NCI-H1092 (cell line): ENCODE measurements at places on chromosomes 5 and 9.

DNA sequence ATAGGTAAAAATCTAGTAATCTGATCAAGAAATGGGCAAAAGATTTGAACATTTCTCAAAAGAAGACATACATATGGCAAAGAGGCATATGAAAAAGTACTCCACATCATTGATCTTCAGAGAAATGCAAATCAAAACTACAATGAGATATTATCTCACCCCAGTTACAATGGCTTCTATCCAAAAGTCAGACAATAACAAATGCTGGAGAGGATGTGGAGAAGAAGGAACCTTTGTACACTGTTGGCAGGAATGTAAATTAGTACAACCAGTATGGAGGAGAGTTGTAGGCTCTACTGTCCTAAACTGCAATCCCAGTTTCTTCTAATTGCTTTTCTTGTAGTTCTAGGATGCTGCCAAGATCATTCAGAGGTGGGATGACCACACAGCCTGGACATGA is 193.5 kb upstream of the RFX3 start:
- no peak for DNase-seq

DNA sequence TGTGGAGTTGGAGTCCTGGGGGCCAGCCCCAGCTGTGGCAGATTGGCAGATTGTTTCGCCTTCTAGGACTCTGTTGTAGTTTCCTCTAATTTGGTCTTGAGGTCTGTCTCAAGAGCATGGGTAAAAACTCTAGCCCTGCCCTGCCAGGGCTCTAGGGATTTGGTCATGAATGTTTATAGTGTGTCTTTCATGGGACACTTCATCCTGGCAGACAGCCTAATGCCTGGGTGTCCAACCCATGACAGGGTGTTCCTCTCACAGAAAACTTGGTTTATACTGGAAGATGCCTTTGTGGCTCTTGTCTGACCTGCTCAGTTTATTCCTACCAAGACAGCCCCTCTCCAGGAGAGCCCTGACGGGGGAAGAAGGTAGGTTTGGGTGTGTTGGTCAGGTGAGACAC is 45.5 kb downstream of the GALNT12 start:
- DNase-seq, result no peak

DNA sequence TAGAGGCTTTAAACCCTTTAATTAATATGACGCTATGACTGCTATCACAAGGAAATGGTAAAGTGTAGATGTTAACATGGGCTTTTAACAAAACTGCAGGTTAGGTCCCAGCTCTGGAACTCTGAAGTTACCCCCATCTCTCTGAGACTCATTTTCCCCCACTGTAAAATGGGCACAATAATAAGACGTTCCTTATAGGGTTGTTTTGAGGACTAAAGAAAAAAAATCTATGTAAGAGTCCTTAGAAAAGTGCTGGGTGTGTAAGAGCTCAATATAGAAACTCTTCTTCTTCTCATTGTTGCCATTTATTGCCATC is 45.8 kb upstream of the STK32A start:
- no peak for DNase-seq

- DNase-seq, result no peak
Observed at GRCh38 chr5:157100140-157100679, 8.6 kb downstream of the HAVCR2 start.

DNA sequence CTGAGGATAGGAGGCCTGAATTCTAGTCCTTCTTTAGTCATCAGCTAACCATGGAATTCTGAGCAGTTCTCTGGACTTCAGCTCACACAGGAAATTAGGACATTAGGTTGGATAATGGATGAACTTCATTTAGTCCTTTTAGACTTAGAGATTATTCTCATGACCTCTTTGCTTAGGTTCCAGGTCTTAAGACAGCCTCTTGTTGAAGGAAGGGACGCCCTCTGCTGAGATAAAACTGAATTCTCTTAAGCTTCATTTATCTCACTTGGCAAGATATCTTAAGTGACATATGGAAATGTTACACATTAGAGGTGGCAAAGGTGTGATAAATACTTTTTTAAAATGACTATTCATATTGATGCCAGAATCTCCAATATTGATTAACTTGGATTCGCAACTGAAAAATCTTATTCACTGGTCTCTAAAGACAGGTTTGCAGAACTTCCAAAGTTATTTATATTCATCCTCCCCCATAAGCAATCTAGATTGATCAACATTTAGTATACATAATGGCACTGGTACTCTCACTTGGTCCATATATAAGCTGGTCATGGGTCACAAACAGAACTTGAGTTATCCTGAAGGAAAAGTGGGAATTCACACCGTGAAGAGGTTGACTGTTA is 16.9 kb upstream of the ZNF366 start:
- DNase-seq, result no peak
